Esophagus squamous epithelium (tissue), 5 donors: ENCODE measurements at places on chromosomes 3 and 15.

- no peak for DNase-seq
Measured at GRCh38 chr3:77059354-77059753, 19.5 kb downstream of the ROBO2 start.

DNA sequence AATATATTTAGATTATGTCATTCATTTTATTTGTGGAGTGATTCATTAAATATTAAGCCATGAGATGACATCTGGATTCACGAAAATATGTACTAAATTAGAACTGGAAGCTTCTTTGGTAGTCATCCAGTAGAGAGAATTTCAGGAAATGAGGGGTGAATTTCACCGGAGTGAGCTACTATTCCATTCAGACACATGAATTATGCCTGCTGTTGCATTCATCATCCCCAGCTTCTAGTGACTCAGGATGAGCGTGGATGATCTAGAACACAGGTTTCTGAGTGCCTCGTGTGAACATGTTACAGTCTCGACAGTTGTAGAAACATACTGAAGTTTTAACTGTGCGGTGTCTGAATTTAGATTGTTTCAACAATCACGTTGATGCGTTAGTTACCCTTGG is 42.9 kb upstream of the GABRG3 start:
- DNase-seq, result no peak

GRCh38 chr3:195875482-195876236 is 32.7 kb downstream of the TNK2 start:
- DNase-seq, result no peak

DNA sequence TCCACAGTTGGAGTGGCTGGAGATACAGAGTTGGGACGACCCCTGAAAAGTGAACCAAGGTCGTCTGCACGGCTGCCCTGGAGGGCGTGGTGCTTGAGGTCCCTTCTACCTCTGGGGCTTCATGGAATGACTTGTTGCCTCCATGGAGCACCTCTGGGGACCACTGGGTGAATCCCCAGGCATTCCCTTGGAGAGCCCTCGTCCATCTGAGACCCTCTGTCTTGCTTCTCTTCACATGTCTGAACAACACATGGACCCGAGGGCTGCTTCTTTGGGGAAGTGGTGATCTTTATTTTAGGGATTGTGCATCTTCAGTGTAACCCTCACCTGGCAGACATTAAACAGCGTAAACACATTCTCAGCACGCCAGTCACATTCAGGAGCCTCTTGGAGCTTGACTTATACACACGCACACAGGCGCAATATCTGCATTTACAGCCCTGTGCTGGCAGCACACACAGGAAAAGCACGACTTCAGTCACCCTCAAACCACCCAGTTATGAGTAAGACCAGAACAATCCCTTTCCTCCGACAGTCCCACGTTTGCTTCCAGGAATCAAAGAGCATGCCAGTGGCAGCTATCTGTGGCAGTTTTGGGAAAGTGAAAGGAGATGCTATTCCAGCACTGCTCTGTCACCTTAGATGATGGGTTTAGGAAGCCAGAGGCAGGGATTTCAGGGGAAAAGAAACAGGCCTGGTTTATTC is 12.6 kb downstream of the FAM107A start:
- no peak for DNase-seq

DNA sequence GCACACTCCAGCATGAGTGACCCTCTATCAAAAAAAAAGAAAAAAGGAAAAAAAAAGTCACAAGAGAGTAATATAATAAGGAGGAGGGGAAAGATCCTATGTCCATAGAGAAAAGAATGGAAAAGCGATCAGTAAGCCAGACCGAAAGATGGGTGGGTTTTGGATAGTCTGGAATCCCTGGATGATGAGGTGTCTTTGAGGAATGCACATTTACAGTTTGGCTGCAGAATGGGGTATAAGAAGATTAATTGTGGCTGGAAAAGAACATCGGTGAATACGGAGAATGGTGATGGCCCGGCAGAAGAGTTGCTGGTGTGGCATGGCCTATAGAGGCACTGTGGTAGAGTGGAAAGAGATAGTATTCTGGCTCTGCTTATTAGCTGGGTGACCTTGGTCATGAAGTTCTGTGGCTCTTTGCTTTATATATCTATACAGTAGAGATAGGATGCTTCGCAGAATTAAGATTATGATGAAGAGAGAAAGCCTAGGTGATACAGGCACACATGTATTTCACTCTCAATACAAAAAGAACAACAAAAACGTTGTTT is 187.9 kb downstream of the AKAP13 start:
- DNase-seq, result no peak

DNA sequence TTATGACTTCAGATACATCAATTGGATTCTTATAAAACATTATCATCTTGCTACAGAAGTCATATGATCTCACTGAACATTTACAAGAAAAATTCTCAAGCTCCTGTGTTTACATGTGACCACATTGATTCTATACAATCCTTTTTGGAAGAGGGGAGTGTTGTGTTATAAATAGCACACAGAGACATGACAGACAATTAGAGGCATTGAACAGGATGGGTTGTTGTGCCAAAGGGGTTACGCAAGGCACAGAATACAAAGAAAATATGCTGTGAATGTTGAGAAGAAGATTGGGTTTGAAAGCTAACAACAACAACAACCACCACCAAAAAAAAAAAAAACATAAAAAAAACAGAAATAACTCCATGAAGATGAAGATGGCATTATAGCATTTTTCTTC is 32.5 kb upstream of the TBL1XR1 start:
- DNase-seq, result no peak

DNA sequence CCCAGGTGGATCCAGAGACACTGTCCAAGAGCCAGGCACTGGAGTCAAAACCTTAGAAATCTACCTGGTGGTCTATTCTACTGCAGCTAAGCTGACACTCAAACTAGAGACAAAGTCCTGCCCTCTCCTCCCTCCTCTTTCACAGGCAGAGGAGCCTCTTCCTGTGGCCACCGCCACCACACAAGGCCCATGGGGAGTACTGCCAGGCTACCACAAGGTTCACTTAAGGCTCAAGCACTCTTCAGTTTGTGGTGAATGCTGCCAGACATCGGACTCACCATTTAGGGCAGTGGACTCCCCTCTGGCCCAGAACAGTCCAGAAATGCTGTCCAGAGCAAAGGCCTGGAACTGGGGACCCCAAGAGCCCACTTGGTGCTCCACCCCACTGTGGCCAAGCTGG is 160.9 kb downstream of the ADAMTS17 start:
- DNase-seq, result no peak

DNA sequence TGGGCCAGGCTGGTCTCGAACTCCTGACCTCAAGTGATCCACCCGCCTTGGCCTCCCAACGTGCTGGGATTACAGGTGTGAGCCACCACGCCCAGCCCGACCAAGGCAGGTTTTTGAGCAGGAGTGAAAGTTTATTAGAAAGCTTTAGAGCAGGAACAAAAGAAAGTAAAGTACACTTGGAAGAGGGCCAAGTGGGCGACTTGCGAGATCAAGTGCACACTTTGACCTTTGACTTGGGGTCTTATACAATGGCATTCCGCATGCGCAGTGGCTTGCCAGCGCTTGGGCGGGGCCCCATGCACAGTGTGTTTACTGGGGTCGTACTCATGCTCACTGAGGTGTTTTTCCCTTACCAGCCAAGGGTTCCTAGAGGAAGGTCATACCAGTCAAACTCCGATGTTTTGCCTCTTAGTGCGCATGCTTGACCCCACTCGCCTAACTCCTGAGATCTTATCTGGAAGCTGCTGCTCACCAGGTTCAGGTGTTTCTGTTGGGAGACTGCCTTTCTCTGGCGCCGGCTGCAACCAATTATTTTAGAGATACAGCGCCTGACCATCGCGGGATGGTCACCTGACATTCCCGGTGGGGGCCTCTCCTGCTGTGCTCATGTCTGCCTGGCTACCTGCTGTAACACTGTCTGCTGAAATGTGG is 46.9 kb upstream of the FLNB start:
- DNase-seq, result no peak

- no peak for DNase-seq
Measured at GRCh38 chr3:42655331-42655888, 1.9 kb downstream of the ZBTB47 start.

- no peak for DNase-seq
Measured at GRCh38 chr15:85934691-85935090, 140.0 kb upstream of the KLHL25 start.

GRCh38 chr3:16048435-16049318 is 125.8 kb upstream of the GALNT15 start:
- DNase-seq, result no peak

GRCh38 chr15:73867956-73868355 is 5.4 kb upstream of the TBC1D21 start:
- DNase-seq, result no peak

DNA sequence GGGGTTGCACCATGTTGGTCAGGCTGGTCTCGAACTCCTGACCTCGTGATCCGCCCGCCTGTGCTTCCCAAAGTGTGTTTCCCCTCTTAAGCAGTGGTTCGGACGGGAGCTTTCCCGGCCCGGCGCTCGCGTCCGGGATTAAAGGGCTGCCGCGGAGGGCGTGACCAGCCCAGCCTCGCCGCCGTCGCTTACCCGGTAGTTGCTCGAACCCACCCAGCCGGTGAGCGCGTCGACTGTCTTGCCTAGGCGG is 513 bp downstream of the CLASP2 start:
- no peak for DNase-seq

- DNase-seq, result no peak
Measured at GRCh38 chr15:68187559-68187958, 17.6 kb downstream of the CALML4 start.

DNA sequence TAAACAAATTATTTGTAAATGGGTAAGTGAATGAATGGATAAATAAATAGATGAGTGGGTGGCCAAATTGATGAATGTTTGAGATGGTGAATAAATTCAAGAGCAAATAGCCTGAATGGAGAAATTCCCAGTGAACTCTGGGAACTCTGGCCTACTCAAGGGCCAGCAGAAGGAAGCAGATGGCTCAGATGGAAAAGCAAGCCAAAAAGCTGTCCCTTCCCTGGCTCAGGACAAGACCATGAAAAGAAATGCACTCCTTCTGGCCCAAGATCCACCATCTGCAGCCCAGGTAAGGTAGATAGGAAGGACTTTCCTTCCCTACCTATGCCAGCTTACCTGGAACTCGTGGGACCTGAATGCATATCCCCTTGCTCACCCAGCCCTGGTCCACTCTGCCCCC is 37.6 kb upstream of the CLDN18 start:
- no peak for DNase-seq

DNA sequence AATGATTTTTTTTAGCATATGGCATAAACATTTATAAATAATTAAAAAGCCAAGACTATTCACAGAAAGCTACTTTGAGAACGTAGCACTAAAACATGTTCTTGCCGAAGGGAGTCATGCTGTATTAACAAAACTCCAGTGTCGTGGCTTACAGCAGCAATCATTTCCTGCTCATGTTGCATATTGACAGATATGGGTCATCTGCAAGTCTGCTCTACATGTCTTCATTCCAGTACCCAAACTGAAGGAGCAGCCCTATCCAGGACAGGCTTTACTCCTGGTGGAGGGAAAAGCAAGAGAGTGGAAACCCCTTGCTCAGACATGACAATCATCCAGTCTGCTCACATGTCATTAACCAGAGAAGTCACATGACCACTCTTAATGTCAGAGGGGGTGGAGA is 87.6 kb downstream of the NEK11 start:
- no peak for DNase-seq

DNA sequence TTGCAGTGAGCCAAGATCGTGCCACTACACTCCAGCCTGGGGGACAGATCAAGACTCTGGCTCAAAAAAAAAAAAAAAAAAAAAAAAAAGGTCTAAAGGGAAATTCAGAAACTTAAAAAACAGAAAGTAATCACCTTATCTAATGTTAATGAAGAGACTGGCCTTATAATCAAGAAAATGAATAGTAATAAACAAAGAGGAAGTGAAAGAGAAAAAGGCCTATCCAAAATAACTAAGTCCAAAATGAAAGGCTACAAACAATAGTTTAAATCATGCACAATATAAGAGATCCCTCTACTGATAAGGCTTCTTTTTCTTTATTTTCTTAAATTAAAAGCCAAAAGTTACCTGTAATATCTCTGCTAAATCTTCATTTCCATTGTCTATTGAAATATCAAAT is 37.1 kb upstream of the HDC start:
- no peak for DNase-seq

GRCh38 chr15:31758126-31758525 is 272.2 kb upstream of the CHRNA7 start:
- DNase-seq, result no peak

GRCh38 chr3:126034481-126035361 is 49.2 kb downstream of the SLC41A3 start:
- no peak for DNase-seq
